ENCODE measurements at places on chromosomes 13 and 19.

DNA sequence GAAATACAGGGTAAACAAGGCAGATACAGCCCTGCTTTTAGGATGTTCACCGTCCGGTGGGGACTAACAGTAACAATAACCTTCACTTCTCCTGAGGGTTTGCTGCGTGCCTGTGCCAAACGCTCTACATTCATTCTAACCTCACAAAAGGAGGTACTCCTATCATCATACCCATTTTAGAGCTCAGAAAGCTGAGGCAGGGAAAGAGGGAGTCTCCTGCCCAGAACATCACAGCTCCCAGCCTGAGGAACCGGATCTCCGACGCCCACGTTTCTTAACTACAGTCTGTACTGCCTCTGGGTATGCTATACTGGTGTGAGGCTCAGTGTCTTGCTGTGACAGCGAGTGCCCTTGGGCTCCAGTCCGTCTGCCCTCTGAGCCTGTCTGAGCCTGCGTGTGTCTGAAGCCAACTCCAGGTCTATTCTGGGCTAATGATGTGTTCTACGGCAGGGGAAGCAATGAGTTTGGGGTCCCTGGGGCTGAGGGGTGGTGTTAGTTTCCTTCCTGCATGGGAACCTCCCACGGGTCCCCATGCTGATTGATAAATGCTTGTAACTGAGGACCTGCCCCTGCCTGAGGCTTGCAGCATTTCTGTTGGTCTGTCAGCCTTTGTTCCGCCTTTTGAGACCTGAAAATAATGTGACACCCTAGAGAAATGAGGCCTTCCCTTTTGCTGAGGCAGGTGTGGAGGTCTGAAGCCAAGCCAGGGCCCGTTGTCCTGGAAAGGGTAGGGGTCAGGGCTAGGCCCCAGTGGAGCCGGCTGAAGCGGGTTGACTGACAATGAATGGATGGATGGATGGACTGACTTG is 4.9 kb downstream of the LIPE start:
- no peaks in the 10 kb centered on the region for H3K27me3 ChIP-seq
- no peaks in the 10 kb centered on the region for H3K36me3 ChIP-seq
- no peak for DNase-seq
- H3K4me3 ChIP-seq = peak overlapping the region; percentile 81

DNA sequence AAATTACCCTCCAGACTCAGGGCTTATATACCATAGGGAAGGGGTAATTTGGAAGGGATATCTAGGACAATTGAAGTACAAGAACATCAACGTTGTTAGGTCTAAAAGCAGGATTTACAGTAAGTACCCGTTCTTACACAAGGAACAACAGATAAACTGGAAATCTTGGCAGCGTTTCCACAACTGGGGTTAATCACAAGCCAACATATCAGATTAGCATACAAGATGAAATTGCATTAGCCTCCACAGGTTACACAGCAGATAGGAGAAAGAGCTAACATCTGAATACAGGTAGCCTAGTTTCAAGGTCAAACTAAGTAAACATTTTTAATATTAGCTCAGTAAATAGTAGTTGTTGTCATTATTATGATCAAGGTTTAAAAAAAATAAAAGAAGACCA is 1214.0 kb upstream of the PCDH20 start:
- no peaks in the 10 kb centered on the region for H3K27me3 ChIP-seq
- no peak overlapping the region for H3K4me3 ChIP-seq
- no peaks in the 10 kb centered on the region for H3K4me1 ChIP-seq
- no peak overlapping the region for H3K27ac ChIP-seq
- peak; percentile 20 for DNase-seq

DNA sequence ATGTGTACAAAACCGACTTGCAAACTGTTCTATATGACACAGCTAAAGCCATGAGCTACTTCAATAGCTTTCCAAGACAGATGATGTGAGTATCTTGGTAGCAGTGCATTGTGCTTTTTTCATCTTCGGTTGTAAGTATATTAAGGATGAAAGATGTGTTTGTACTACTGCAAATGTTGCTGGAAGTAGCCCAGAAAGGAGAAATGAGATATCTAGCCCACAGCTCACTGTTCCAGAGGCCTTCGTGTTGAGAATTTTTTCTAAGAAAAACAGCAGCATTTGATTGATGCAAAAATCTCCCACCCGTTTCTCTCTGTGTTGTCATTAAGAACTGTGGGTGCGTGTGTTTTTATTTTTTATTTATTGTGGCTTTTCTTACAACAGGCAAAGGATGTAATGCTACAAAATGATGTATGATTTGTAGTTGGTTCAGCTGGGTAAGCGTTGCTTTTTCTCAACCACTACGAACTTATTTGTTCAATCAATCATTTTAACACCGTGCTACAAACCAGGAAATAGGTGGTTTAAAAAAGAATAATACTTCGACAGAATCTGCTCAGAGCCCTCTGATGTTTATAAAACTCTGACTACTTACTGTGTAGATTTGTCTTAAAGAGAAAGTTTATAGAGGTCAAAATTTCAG is 41.6 kb upstream of the RFC3 start:
- no peak overlapping the region for H3K27ac ChIP-seq
- peaks cover 4% of the 10 kb centered on the region for H3K27me3 ChIP-seq
- no peak overlapping the region for H3K4me3 ChIP-seq
- H3K36me3 ChIP-seq = no peaks in the 10 kb centered on the region
- DNase-seq = no peak
- H3K4me1 ChIP-seq = no peaks in the 10 kb centered on the region

DNA sequence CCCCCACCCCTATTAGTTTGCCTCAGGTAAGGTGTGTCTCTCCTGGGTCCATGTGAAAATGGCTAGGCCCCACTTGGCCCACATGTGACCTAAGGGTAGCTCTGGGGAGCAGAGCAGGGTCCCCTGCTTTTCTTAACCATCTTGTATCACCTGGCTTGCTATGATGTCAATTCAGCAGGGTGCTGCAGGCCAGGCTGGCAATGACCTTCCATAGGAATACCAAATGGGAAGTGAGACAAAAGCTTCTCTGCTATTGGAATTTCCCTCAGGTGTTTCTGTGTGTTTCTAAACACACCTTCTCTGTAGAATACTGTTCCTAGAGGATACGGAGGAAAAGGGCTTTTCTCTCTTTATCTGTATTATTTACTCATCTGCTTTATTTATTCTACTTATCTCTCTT is 35.7 kb upstream of the DACH1 start:
- H3K27me3 ChIP-seq = no peaks in the 10 kb centered on the region
- no peaks in the 10 kb centered on the region for H3K4me1 ChIP-seq
- DNase-seq = no peak
- H3K27ac ChIP-seq = no peak overlapping the region
- H3K36me3 ChIP-seq = no peaks in the 10 kb centered on the region
- no peak overlapping the region for H3K4me3 ChIP-seq

- H3K4me1 ChIP-seq = no peaks in the 10 kb centered on the region
- no peak overlapping the region for H3K27ac ChIP-seq
- no peak for DNase-seq
- no peaks in the 10 kb centered on the region for H3K36me3 ChIP-seq
- no peaks in the 10 kb centered on the region for H3K27me3 ChIP-seq
- no peak overlapping the region for H3K4me3 ChIP-seq
Observed at GRCh38 chr13:67298297-67298696, 68.2 kb upstream of the PCDH9 start.

DNA sequence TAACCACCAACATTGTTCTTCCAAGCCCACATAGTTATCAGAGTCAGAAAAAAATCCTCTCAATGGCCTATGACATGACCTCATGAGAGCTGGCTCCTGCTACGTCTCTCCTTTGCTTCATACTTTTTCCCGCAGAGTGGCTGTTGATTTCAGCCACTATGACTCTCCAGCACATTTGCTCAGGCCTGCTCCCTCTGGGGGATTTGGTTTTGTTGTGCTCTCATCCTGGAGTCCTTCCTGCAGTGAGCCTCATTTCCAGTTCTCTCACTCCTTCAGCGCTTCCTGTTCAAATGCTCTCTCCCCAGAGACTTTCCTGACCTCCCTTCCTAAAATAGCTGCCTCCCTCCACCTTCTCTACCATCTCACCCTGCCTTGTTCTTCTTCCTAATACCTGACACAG is 72.0 kb upstream of the USP29 start:
- H3K27me3 ChIP-seq = no peaks in the 10 kb centered on the region
- DNase-seq = no peak

GRCh38 chr13:21980049-21980448 is 309.2 kb downstream of the FGF9 start:
- no peaks in the 10 kb centered on the region for H3K36me3 ChIP-seq
- H3K4me3 ChIP-seq = no peak overlapping the region
- H3K27ac ChIP-seq = no peak overlapping the region

DNA sequence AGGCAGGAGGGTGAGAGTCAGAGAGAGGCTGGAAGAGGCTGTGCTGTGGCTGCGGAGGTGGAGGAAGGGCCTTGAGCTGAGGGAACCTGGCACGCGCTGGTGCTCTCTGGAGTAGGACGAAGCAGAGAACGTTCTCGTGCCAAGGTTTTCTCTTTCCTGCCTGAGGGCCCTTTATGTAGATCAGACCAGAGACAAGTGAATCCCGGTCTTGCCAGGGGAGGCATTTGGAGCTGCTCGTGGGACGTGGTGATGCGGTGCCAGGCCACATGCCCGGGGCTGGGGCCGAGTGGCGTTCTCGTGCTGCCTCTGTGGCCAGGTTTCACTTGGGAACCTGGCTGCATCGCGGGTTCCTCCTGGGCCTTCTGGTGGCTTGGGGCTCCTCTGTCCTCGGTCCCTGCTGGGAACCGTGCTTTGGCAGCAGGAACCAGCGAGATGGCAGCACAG is 54.2 kb downstream of the KDM4B start:
- H3K4me3 ChIP-seq = no peak overlapping the region
- no peaks in the 10 kb centered on the region for H3K36me3 ChIP-seq
- DNase-seq = no peak
- H3K27me3 ChIP-seq = no peaks in the 10 kb centered on the region
- H3K27ac ChIP-seq = no peak overlapping the region
- H3K4me1 ChIP-seq = no peaks in the 10 kb centered on the region

GRCh38 chr13:112887557-112887991 is 81.4 kb upstream of the MCF2L start:
- no peaks in the 10 kb centered on the region for H3K27me3 ChIP-seq
- H3K27ac ChIP-seq = no peak overlapping the region
- DNase-seq = no peak
- H3K4me3 ChIP-seq = no peak overlapping the region
- H3K36me3 ChIP-seq = no peaks in the 10 kb centered on the region
- H3K4me1 ChIP-seq = peaks cover 9% of the 10 kb centered on the region

DNA sequence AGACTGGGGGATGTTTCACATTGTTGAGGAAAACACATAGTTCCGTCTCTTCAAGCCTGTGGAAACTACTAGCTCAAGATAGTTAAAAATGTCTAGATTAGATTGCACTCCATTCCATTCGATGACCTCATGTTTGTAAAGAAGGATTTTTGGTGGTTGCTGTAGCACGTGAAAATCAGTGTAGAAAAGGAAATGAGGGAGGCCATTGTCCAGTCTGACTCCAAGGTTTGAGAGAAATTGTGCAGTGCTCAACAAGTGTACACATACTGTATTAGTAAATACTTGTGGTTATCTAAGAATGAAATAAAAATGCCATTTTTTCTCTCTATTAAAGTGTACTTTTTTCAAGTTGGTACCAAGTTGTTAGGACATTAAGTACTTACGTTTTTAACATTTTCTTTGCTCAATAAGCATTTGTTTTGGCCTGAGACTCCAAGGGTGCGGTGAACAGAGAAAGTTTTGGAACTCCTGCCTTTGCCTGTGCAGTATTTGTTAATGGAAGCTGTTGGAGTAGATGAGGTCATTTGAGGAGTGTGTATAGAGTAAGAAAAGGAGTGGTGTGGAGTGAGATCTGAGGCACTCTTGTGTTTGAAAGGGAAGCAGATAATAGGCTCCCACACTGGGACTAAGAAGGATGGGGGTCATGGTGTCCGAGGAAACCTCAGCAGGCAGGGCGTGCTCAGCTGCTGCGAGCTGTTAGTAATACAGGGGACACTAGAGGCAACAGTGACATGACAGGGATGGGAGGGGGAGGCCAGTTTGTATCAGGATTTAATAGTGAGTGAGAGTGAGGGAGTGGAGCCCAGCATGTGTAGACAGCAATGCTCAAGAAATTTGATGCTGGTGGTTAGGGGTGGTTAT is 4.4 kb downstream of the WASF3 start:
- H3K36me3 ChIP-seq = no peaks in the 10 kb centered on the region
- DNase-seq = peak; percentile 14
- H3K27ac ChIP-seq = peak overlapping the region; percentile 72
- peaks cover 11% of the 10 kb centered on the region for H3K4me1 ChIP-seq
- H3K27me3 ChIP-seq = no peaks in the 10 kb centered on the region

All from hepatocyte (in vitro differentiated cells).